Brain pericyte (primary cell): ENCODE measurements at places on chromosomes 2 and 18.

- DNase-seq: no peak
Observed at GRCh38 chr18:52244658-52245057, 95.3 kb upstream of the DCC start.

DNA sequence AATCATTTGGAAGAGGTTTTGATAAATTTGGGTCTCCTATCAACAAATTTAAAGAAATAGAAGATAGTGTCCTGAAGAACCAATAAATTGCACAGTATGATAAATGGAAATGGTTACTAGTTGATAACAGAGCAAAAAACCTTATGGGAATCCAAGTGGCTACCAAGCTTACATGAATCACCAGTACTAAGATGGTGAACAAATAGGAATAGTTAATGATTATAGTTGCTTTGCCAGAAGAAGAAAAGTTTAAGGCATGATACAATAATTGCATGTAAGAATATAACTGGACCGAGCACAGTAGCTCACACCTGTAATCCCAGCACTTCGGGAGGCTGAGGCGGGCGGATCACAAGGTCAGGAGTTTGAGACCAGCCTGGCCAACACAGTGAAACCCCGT, 19.6 kb upstream of the INO80D start:
- no peak for DNase-seq

DNA sequence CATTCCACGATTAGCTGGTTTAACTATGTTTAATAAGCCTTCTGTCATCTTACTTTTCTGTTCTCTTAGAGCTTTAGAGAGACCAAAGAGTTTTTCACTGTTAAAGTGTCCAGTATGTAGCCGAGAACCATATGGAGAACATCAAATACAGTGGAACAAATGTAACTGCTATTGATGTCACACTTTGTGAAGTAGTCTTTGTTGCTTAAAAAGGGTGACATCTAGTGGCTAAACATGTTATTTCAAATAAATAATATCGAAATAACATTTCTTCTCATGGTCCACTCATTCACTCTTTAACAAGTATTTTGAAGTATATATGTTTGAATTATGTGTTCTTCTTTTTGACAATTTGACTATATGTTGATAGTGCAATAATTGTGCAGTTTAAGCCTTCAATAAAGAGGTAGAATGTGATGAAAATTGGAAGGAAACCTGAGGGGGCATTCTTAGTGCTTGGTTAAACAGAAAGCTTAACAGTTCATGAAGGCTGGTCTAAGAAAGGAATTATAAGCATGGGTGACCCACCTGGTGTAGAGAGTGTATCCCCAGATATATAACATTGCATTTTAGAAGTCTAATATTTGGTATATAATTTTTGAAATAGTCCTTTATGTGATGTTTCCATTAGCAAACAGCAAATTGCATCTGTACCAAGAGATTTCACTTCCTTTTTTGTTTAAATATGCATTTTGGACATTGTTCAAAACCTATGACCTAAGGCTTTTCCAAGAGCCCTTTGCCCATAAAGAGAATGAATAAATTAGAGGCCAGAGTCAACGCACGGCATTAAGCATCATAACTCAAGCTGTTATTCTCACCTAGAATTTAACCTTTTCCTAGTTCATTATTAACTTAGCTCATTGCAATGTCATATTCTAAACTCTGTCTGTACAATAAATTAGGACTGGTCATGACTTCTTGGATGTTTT, 112.1 kb downstream of the KYNU start:
- no peak for DNase-seq

DNA sequence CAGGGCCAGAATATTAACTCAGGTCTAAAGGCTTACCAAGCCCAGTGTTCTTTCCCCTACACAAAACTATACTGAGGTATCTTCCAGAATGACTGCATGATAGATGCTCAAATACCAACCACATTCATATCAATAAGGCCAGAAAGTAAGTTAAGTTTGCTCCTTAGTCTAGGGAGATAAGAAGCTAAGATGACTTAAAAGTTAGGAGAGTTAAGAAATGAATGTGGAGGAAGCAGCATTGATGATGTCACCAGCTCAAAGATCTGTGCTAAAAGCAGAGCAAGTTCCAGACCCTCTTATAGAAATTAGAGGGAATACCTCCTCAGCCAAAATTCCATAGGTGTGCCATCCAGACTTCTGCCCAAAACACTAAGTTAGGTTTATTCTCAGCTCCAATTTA, 6.1 kb downstream of the PPP4R1 start:
- DNase-seq: no peak

- no peak for DNase-seq
Observed at GRCh38 chr2:176997792-176998169, 214.8 kb upstream of the HNRNPA3 start.

DNA sequence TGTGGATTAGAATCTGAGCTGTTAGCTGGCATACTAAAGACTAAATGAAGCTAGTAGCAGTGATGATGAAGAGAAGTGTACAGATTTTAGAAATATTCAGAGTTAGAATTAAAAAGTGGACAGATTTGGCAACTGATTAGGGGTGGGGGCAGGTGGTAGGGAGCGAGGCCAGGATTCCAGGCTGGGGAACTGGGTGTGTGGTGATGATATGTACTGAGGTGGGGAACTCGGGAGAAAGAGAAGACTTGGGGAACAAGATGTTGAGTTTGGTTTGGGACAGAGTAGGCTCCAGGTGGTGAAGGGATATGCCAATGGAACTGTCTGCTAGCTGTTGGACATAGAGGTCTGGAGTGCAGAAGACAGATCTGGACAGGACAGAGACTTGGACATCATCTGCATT, 9.2 kb upstream of the CYP26B1 start:
- DNase-seq: no peak

DNA sequence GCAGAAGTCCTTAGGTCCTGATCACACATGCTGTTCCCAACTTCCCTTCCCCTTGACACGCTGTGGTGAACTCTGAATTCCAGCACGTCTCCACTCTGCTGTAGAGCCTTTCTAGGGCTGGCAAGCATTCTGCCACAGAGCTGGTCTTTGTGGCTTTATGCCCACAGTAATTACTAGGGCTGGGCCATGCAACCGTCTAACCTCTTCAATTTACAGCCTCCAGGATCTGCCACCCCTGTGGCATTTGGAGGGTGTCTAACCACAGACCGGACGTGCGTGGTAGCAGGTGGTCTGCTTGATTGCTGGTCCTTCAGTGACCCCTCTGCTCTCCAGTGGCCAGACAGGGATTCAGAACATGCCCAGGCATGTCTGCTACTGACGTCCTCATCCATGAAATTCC, 43.1 kb upstream of the TGFA start:
- no peak for DNase-seq

DNA sequence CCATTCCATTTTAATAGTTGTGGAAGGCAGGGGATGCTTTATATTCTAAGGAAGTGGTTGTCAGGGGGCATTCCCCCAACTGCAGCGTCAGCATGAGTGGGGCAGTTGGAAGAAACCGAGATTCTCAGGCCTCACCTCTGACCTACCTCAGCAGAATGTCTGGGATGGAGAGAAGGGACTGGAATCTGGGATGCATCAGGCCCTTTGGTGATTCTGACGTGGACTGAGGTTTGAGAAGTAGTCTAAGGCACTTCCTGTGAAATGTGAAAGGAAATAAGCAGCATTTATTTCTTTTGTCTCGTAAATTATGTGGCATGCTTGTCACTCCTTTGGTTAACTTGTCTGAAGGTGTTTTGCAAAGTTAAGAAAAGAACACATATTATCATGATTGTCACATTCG, 540.7 kb upstream of the NETO1 start:
- DNase-seq: no peak

DNA sequence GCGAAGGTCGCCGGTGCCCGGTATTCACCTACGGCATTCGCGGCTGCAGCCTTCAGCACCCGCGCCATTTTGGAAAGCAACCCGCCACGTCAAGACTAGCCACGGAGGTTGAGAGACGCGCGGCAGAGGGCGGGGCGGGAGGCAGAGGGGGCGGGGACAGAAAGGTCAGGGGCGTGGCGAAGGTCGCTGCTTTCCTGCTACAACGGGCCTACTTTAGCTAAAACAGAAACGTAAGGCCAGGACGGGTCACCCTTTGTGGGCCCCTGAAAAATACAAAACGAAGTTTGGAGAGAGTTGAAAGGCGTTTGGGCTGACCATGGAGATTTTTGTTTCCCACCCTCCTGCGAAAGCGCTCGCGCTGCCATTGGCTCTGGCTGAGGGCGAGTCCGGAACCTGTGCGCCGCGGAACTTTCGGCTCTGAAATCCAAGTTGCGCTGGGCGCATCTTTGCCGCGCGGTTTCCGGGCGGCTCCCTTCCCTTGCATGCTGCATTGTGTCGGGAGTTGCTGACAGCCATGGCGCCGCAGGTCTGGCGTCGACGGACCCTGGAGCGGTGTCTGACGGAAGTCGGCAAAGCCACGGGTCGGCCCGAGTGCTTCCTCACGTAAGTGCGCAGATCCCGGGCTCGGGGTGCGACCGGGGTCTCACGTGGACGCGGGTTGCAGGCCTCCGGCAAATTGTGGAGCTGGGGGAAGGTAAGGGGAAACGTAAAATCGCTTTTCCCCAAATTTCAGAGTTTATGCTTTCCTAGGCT, at the start of the genes MCEE and MPHOSPH10:
TSS of gene MCEE (minus strand) at position 78 of the 753 bp plus-strand sequence. CDS start at position 68, 10 bp downstream.
TSS of gene MPHOSPH10 (plus strand) at position 483 of the 753 bp plus-strand sequence. CDS start at position 515, 32 bp downstream.
- peak; percentile 68 for DNase-seq

- DNase-seq: no peak
Observed at GRCh38 chr2:6418291-6418690, 447.4 kb downstream of the CMPK2 start.

- DNase-seq: no peak
Observed at GRCh38 chr2:238061315-238062202, 758 bp downstream of the SCLY start.

GRCh38 chr2:13230221-13230620, 513.5 kb downstream of the TRIB2 start:
- no peak for DNase-seq

- DNase-seq: no peak
Observed at GRCh38 chr2:127776122-127776780, 34.7 kb downstream of the WDR33 start.

GRCh38 chr2:160214461-160215445, 14.7 kb upstream of the ITGB6 start:
- no peak for DNase-seq

- DNase-seq: no peak
Observed at GRCh38 chr2:118991554-118991953, 49.6 kb downstream of the MARCO start.

GRCh38 chr18:3251249-3251962, 3.8 kb downstream of the MYL12A start:
- DNase-seq: no peak

DNA sequence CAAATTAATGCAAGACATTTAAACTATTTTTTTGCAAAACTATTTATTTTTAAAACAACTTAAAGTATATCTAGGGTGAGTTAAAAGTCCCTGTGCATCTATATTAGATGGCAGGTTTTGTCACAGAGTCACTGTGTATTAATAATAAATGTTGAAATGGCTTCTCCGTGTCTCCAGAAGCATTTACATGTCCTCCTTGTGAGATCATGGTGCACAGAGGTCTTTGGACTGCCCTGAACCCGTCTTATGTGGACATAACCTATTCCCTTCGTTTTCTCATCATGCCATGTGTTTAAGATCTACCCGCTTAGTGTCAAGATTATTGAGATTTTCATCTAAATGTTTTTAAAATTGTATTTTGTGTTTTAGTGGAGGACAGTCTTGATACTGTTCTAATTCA, 39.3 kb downstream of the SOCS6 start:
- no peak for DNase-seq

DNA sequence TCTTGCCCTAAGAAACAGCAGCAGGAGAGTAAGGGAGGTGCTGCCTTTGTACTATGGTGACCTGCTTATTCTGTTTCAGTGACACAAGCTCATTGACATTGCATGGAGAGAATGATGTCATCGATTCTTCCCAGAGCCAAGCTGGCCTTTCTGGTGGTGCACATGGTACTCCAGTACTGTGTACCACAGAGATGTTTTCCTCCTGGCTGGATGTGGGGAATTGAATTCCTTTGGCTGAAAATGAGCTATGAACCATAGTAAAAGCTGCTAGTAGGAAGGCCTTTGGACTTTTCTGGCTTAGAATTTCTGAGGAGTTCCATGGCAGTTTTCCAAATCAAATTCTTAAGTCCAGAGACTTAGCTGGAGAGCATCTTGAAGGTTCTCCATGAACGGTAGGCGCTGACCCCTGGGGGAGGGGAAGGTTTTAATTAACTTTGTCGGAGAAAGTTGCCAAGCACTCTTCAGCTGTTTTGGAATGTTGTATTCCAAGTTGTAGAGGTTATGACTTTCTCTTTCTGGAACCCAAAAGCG, 17.1 kb upstream of the B3GNT2 start:
- no peak for DNase-seq

GRCh38 chr2:179677746-179678505, 183.5 kb downstream of the ZNF385B start:
- no peak for DNase-seq

DNA sequence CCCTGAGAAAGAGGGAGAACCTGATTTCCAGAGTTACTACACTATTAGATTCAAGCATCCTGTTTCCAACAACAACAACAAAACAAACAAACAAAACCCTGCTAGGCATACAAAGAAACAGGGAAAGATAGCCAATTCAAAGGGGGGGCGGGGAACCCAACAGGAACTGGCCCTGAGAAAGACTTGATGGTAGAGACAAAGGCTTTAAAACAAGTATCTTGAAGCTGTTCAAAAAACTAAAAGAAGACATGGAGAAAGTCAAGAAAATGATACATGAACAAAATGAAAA, 147.1 kb downstream of the THADA start:
- DNase-seq: no peak

DNA sequence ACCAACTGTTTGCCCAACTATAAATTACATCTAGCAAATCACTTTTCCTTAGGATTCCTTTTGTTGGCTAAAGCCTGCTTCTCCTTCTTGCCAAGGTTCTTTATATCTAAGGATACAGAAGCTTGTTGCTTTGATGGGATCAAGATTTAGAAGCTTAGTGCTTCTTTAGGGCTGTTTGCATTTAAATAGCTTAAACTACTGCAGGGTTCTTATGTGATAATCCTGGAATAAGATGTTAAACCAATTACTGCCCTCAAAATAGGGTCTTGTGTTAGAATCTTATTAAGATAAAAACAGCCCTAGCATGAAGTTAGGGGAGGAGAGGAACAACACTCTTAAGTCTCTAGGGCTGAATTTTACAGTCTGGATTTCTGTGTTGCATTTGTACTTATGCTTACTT, 64.2 kb downstream of the KIF5C start:
- no peak for DNase-seq

DNA sequence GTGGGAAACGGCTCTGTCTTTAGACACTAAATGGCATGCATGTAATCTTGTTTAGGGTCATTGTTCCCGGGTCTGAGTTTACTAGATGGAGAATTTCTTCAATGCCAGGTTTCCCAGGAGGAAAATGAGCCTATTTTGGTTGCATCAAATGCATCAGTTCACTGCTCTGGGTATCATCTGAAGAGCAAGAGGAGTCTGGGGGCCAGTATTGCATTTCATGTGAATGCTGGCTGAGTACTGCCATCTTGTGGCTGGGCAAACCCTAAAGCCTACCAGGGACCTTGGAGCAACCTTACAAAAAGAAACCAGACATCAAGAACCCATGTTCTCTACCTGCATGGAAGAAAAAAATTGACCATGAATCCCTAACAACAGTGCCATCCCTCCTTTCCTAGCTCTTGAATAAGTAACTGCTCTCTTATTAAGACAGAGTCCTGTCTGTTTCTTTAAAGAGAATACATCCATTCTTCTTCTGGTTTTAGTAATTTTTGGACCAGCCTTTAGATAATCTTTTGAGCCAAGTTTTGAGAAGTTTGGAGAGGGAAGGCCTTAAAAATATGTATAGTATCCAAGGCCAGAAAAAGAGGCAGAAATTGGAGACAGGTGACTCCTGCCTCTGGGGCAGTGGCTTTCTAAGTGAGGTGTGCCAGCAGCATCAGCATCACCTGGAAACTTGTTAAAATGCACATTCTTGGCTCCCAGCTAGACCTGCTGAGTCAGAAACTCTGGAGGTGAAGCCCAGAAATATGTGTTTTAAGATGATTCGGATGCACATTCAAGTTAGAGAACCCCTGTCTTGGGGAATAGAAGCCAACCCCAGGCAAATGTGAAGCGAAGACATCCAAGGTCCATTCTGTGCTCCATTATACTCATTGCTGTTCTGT, 261.0 kb upstream of the CXCR4 start:
- no peak for DNase-seq
